Astrocyte (in vitro differentiated cells and primary cell): ENCODE measurements at places on chromosomes 1 and 21. TPM values are rescaled to one million over a fixed set of nuclear protein-coding genes. Genes with fewer than 3 reads are reported as not detected.
A peak's percentile ranks its signal among the peaks of the same experiment; 100 is the strongest.

Gene WNT4
- total RNA-seq: 0.91 and 1.2 TPM in 2 replicates

DNA sequence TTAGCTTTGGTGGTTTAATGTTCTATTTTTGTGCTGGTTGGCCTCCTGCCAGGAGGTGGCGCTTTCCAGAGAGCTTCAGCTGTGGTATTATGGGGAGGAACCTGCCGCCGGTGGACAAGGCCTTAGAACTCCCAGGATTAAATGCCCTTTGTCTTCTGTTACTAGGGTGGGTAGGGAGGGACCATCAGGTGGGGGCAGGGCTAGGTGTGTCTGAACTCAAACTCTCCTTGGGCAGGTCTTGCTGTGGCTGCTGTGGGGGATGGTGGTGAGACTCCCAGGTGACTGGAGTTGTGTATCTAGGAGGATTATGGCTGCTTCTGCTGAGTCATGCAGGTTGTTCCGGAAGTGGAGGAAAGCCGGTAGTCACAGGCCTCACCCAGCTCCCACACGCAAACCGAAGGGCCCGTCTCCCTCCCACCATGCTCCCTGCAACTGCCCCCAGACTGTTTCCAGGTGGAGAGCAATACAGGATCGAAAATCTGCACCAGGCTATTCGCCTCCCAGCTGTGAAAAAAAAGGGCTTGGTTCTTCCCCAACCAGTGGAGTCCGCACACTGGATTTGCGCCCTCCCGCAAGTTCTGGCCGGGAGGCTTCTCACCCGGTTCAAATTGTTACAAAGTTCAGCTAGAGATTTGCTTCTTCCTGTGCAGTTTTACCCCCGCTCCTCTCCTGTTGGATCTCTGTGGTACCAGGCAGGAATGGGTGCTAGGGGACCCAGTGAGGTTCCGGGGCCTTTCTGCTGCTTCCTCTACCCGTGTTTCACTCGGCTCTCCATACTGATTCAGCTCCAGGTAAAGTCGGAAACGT, 220.5 kb downstream of the CENPF start:
- DNase-seq: no peak

Gene CFHR1
- total RNA-seq: 0.23 TPM in 1 of 2 replicates, not detected in the other

DNA sequence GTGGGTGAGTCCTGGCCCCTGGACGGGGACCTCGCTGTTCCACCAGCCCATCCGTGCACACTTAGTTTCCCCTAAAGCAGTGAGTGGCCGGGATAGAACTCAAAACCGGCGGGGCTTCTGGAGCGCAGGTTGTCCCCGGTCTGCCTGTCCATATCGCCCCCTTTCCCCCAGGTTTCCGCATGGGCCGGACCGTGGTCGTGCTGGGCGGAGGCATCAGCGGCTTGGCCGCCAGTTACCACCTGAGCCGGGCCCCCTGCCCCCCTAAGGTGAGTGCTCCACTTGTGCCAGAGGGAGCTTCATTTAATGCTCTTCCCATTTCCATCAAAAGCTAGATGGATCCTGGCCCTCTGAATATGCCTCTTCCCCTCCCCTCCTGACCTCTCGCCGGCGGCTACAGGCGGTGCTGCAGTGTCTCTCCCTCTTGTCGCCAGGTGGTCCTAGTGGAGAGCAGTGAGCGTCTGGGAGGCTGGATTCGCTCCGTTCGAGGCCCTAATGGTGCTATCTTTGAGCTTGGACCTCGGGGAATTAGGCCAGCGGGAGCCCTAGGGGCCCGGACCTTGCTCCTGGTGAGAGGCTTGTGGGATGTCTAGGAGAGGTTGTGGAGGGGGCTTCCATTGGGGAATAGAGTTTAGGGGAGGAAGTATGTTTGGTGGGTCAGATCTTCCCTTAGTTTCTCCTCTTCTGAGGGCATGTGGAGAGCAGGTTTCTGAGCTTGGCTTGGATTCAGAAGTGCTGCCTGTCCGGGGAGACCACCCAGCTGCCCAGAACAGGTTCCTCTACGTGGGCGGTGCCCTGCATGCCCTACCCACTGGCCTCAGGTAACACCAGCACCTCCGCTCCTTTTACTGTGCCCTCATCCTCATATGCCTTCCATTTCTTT, 683 bp downstream of the PPOX start:
- no peak for DNase-seq

DNA sequence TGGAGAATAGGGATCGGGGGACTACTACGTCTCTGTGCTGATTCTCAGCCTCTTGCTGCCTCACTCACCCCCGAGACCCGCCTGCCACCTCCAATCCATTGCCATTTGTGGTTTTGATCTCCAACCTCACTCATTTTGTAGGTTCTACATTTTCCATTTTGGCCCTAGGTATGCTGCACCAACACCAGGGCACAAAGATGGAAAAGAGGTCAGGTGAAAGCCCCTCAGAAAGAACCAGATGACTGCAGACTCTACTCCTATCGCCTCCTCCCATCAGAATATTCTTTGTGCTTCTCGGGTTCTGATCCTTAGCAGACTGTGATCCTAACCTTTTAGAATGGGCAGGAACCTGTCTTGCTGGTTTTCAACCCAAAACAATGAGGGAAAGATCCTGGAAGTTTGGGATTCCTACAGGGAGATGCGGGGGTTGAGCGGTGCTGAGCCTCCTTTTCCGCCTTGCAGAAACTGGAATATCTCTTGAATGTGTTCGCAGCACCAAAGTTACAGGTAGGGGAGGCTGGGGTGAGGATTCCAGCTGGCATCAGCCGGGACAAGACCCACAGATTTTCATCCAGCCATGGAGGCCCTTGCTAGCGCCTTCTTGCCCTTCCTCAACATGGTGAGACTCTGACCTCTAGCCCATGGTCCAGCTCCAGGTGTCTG, 53.1 kb downstream of the RHBG start:
- no peak for DNase-seq

DNA sequence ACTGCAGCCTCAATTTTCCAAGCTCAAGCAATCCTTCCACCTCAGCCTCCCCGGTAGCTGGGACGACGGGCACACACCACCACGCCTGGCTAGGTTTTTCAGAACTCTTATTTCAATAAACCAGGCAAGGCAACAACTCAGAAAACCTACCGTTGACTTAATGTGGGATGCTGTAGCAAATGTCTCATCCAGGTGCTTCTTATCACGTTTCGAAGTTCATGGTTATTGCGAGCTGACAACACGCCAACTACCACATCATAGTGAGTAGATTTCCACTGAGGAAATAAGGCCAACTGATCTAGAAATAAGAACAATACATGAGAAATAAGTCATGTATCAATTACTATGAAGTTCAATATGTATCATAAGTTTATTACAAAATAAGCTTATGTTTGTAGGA, 9.7 kb downstream of the B3GALNT2 start:
- no peak for DNase-seq

GRCh38 chr1:17665950-17666720, 89.0 kb upstream of the ACTL8 start:
- DNase-seq: peak; percentile 48

DNA sequence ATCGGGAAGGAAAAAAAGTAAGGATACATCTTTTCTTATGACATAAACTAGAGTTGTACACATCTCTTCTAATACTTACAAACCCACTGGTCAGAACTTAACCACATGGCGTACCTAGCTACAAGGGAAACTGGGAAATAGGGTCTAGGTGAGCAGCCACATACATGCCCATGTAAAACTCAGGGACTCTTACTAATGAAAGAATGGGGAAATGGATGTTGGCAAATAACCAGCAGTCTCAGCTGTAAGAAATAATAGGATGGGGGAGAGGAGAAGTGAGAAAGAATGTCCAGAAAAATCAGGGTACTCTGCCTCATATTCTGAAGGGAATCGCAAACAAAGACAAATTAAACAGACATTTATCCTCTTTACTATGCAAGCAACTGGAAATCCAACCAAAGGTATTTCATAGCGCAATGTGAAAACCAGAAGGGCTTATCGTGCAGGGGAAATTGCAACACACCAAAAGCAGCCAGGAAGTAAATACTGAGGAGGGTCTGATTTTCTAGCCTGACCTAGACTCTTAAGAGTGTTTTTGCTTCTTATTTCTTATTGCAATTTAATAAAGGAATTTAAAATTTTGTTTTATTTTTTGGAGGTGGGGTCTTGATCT, 17.5 kb downstream of the GTF2B start:
- no peak for DNase-seq

DNA sequence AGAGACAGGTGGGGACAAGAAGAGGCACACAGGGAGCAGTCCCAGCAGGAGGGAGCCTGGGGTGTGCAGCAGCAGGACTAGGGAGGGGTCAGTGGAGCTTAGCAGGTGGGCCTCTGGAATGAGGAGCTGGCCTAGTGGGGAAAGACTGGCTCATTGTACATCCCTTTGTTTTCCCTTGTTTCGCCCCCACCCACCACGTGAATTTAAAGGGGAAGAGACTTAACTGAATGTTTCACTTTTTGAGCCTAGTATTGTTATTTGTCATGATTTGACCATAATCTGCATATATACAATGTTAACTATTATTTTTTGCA, 181.7 kb downstream of the DHRS3 start:
- DNase-seq: no peak

GRCh38 chr1:29639156-29639736, 402.9 kb downstream of the PTPRU start:
- DNase-seq: no peak

Gene CHI3L1
- total RNA-seq: 0.20 and 0.34 TPM in 2 replicates
